ENCODE measurements at places on chromosomes 1 and 21. TPM values are rescaled to one million over a fixed set of nuclear protein-coding genes. Genes with fewer than 3 reads are reported as not detected.
A peak's percentile ranks its signal among the peaks of the same experiment; 100 is the strongest.

C1orf185 gene
- total RNA-seq, result not detected

LCE1F gene
- not detected for total RNA-seq

DNA sequence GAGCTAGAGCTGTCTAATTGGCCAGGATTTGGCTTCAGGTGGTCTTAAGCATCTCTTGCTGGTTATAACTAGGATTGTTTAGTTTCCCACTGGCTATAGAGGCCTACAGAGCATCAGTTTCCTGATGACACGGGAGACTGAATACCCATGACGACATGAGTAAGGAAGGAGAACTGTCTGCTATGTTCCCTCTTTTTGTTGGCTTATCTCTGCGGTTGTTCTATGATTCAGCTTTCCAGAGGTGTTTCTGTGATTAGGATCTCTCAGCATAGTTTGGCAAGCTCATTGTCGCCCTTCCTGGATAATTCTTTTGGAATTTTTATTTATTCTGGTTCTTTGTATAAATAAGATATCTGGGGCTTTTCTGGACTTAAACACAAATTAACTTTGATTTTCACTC, 163.4 kb downstream of the OLFM3 start:
- no peak for DNase-seq

CRYAA gene
- not detected for total RNA-seq

DNA sequence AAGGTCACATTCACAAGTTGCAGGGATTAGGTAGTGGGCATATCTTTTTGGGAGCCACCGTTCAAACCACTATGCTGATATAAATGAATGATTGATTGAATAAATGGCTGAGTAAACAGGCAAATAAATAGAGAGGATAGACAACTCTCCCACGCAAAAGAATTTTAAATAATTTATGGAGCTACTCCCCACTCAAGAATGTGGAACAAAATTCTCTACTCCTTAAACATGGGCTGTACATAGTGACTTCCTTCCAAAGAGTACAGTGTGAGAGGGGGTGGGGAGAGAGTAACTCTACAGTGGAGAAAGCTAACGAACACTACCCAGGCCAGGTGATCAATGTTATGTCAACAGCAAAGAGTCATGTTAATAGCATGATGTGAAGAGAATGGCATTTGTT, 40.7 kb downstream of the KRTAP19-8 start:
- DNase-seq, result no peak

AGT gene
- 71.0 TPM for total RNA-seq

- DNase-seq, result no peak
These were observed 1.7 kb downstream of the DR1 start for GRCh38 chr1:93347334-93347899.

GRIK1 gene
- not detected for total RNA-seq

GRCh38 chr1:192783791-192784190, 25.0 kb upstream of the RGS2 start:
- DNase-seq, result no peak

SF3B4 gene
- total RNA-seq, result 30.3 TPM

DNA sequence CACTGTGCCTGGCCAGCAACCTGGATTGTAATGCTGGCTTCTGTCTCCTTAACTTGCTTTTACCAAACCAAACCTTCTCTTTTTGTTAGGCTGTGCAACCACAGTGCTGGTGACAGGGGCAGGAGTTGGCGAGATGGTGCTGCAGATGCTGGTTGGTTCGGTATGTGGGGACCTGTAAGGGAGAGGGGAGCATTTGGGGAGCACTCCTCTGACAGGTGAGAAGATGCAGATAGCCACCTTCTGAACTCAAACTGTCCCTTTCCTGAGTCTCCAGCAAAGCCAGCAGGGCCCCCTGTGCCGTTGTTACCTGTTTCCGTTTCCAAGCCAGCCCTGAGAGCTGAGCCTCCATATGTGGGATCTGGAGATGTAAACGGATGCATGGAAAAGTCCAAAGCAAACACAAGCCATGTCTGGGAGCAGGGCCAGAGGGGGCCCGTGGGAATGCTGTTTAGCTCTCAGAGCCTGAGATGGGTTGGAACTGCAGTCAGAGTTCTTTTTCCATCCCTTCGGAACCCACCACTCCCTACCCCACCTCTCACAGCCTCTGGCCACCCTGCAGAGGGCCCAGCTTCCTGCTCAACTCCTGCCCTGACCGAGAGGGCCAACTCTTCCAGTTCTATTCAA, 34.0 kb downstream of the ELK4 start:
- DNase-seq, result no peak

- DNase-seq, result no peak
These were observed 7.1 kb upstream of the TBX19 start for GRCh38 chr1:168273575-168273974.

CDA gene
- total RNA-seq, result 4.0 TPM

PTGFRN gene
- total RNA-seq, result 216 TPM

GRCh38 chr1:14403961-14404645, 194.4 kb upstream of the KAZN start:
- no peak for DNase-seq

DNA sequence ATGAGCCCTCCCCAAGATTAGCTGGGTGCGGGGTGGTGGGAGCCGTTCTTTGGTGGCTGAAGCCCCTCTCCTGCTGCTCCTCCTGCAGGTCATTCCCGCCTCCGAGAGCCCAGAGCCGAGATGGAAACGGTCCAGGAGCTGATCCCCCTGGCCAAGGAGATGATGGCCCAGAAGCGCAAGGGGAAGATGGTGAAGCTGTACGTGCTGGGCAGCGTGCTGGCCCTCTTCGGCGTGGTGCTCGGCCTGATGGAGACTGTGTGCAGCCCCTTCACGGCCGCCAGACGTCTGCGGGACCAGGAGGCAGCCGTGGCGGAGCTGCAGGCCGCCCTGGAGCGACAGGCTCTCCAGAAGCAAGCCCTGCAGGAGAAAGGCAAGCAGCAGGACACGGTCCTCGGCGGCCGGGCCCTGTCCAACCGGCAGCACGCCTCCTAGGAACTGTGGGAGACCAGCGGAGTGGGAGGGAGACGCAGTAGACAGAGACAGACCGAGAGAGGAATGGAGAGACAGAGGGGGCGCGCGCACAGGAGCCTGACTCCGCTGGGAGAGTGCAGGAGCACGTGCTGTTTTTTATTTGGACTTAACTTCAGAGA, 448 bp downstream of the G0S2 start:
- peak; percentile 83 for DNase-seq

DNA sequence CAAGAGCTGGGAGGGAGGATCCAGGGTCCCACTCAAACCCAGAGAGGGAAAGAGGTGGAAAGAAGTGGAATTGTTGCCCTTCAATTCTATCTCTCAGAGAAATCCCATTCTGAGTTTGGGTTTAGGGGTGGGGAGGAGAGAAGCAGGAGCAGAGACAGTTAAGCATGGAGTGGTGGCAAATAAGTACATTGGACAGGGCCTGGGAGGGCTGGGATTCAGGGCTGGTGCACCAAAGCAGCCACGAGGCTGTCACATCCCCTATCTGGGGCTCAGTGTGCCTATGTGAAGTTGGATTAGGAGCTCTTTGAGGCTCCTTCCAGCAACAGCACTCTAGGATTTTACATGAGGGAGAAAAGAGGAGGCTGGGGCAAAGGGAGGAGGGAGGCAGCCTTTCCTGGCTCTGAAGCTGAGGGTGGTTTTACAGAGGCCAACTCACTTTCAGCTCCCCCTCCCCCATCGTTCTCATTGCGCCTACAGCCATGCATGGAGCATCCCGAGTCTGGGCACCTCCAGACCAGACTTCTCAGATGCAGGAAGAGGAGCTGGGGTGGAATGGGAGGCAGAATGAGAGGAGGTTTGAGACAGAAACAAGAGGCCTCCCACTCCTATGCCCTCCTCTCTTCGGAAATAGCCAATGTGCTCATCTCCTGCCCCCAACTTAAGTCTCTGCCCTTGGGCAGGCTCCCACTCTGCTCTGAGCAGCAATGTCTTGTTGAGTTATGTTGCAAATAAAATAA, 3.0 kb upstream of the SYT6 start:
- no peak for DNase-seq

DNA sequence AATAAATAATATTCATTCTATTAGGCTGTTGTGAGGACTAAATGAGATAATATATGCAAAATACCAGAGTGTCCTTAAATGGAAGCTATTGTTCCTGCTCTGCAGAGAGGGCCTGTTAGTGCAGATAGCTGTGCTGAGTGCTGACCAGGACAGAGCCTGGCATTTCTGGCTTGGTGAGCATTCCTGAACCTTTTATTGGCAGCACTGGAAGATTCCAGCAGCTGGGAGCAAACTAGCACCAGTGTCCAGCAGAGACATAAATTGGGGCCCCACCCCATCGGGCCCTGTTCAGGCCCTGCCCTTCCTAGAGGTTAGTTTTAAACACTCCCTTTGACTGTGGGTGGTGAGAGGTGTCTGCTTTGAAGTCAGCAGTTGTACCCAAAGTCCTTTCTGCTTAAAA, 85.9 kb upstream of the GADD45A start:
- DNase-seq, result peak; percentile 79

DNA sequence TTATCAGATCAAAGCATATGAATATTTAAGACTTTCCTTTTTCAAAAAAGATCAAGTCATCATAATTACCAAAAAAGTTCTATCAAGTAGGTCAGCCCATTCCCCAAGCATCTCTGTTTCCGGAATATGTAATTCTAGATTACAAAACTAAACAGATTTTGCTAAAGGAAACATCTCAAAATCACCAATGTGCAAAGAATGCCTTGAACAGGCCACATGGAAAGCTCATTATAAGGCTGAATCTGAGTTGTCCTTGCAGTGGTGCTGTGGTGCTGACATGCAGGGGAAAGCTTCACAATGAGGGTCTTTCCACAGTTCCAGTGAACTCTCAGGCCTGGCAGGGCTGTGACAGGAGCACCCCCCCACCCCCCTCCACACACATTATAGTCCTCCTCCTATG, 240.9 kb downstream of the OMA1 start:
- DNase-seq, result no peak

FCRL4 gene
- not detected for total RNA-seq

GRCh38 chr1:248695451-248696132, 7.0 kb downstream of the OR14I1 start:
- no peak for DNase-seq

LAMC2 gene
- 0.40 TPM for total RNA-seq

- DNase-seq, result no peak
These were observed 120.2 kb downstream of the TLR5 start for GRCh38 chr1:223022641-223023473.

DNA sequence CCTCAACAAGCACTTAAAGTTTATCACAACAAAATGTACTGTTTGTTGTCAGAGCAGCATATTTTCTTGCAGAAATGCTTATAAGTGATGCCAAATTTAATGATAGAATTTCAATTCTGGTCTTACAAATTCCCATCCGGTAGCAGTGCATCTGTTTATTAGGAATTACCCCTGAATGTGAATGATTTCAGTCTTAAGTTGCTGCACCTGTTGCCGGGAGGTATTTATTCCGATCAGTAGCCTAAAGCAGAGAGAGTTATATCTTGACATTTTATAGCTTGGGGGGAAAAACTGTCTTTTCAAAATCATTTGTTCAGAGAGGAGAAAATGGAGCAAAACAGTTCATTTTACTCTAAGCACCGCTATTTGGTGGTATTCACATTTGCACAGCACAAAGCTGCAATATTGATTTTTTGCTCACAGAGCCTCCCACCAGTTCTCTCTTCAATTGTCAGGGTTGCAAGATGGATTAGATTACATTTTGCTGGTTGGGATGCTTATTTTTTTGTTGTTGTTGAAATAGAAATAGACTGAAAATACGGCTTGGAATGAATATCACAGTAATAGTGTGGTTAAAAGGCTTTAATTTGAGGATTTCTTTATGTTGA, 98.6 kb downstream of the ADGRL2 start:
- no peak for DNase-seq

GRCh38 chr1:212473729-212474128, 41.0 kb downstream of the NENF start:
- DNase-seq, result no peak

DNA sequence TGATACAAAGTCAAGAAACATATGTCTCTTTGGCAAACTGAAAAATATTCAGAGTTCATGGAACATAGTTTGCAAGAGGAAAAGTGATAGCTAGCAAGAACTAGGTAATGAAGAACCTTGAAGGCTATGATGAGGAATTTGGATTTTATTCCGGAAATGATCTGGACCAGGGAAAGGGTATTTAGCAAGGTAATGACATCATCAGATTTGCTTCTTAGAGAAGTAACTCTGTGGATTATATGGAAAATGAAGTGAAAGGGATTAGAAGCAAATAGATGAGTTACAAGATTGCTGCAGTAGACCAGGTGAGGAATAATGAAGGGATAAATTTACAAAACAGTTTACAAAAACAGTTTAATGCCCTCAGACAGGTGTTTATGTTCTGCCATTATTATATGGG, 197.3 kb downstream of the RASAL2 start:
- no peak for DNase-seq

TRNP1 gene
- 42.2 TPM for total RNA-seq

DNA sequence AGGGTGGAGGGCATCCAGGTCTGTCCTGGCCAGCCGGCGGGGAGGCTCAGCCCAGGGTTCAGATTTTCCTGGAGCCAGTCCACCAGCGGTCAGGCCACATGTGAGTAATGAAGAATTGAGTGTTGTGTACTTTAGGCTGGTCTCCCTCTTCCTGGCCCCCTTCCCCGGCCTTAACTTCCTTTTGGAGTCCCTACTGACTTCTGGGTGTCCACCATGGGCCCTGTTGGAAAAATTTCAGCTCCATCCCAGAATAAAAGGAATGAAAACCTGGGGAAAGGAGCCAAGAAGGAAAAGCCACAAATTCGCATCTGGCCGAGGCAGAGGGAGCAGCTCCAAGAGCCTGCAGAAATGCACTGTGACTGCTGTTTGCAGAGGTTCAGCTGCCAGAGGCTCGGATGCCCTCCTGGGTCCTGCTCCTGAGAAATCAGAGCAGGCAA, 35.5 kb upstream of the HHAT start:
- DNase-seq, result peak; percentile 82

DNA sequence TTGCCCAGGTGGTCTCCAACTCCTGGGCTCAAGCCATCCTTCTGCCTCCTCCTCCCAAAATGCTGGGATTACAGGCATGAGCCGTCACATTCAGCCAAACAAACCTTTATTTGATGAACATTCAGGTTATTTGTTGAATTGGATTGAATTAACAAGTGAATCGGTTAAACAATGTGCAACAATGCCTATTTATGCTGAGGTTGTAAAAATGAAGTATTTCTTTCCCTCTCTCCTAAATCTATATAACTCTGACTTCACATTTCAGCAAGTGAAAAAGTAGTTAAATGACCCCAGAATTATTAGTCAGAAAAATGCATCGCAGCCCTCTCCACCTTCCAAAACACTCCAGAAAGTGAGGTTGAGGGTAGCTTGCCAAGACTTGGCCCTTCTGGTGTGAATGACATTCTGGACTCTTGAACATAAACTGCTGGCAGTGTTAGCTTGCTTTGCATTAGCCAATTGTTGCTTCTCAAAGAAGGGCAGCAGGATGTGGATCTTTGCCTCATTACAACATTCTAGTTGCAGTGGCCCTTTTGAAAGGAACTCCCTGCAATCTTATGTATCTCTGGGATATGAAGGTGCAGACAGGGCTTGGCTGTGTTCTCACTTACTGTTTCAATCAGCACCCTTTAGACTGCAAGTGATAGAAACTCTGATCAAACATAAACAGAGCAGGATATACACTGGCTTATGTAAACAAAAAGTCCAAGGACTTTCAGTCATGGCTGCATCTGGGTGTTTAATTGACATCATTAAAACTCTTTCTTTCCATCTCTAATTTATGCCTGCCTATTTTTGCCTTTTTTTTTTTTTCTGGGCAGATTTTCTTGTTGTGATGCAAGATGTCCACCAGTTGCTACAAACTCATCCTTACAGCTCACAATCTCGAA, 22.4 kb downstream of the EDN2 start:
- DNase-seq, result no peak

- DNase-seq, result no peak
These were observed 187.1 kb downstream of the NRIP1 start for GRCh38 chr21:14877581-14878228.

- DNase-seq, result no peak
These were observed 50.5 kb downstream of the SIPA1L2 start for GRCh38 chr1:232579466-232579865.

- DNase-seq, result peak; percentile 43
These were observed 64.5 kb downstream of the NPHP4 start for GRCh38 chr1:5927506-5928370.

Data from cardiac septum (tissue), 1 donor.